SW 1271 (cell line): ENCODE measurements at places on chromosomes 2 and 18.

DNA sequence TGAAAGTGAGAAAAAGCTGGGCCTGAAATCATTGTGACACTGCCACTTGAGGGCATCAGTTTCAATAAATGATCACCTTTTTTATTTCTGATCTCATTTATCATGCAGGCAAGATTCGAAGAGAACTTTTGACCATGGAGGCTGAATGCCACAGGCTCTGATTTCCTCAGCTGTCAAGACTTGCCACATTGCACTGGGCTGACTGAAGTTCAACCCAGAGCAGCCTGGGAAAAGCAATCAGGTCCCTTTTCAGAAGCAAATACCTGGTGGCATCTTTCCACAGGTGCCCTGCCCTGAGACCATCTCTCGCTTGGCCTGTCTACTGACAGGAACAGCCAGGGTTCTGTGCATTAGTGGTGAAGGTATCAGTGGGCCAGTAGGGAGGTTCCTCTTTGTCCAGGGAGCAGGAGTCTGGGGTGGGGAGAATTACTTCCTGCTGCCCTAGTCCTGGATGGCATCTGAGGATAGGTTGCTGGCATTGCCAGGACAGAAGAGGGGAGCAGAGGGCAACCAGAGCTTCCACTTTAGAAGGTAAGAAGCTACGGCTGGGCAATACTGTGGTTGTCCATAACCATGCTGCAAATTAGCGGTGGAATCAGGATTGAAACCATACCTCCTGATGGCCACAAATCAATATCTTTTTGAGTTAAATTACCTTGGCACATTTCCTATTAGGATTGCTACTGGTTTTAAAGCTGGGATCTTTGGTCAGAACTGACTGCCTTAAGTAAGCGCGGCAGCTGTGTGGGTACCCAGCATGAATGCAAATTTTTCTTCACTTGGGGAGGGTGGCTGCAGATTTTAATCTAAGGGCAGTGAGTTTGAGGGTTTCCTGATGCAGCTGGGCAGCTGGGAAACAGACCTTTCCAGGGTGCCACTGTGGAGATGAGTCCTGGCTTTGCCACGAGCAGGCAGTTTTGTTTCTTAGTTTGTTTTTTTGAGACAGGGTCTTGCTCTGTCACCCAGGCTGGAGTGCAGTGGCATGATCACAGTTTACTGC lies 394.5 kb downstream of the ALK start:
- no peak for DNase-seq

GRCh38 chr2:72182547-72182946 lies 34.9 kb upstream of the CYP26B1 start:
- no peak for DNase-seq

- no peak for DNase-seq
These were observed 464.9 kb downstream of the PARD3B start for GRCh38 chr2:205010196-205010595.

DNA sequence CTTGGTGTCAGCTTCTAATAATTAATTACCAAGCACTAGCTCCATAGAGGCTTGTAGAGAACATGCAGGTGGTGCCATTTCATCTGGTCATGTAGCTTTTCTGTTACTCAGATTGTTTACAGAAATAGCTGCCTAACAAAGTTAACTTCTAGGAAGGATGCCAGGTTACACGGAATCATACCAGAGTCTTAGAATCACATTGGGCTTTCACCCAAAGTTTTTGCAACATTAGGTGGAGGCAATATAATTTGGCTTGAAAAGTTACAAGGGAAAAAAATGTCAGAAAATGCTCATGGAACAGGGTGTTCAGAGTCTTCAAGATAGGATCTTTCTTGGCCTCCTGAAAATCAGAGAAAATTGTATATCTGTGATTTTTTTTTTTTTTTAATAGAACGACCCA lies 135.6 kb downstream of the ARHGAP15 start:
- DNase-seq: no peak

GRCh38 chr18:7177116-7177744 lies 53.7 kb upstream of the LRRC30 start:
- no peak for DNase-seq

DNA sequence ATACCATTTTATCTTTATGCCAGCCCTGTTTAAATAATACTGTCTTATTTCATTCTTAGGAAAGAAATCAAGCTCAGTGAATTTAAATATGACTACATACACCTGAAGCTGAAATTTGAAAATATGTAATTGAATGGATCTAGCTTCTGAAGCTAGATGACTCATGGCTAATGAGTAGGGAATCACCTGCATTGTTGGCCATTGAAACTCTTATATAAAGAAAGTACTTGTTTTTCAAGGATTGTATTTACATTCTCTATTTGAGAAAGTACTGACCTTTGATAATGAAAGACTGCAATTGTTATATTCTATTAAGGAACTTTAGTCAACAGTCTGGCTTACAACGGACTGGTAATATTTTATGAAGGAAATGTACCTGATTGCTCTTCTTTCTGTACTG lies 346.7 kb upstream of the LRATD1 start:
- no peak for DNase-seq

DNA sequence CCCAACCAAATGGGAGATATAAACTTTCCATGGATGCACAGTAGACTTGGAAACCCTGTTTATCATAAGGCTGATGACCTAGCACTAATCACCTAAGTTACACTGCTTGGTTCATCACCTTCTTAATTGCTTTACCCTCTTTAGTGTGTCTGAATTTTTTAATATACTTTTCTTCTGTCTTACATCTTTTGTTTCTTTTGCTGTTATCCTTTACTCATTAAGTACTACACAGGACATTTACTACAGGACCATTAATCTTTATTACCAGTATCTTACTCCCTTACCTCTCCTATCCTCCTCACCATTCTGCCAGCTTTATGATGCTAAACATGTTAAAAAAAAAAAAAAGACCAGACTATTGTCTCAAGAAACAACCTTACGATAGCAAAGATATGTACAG lies 333.6 kb downstream of the KIAA1328 start:
- no peak for DNase-seq

DNA sequence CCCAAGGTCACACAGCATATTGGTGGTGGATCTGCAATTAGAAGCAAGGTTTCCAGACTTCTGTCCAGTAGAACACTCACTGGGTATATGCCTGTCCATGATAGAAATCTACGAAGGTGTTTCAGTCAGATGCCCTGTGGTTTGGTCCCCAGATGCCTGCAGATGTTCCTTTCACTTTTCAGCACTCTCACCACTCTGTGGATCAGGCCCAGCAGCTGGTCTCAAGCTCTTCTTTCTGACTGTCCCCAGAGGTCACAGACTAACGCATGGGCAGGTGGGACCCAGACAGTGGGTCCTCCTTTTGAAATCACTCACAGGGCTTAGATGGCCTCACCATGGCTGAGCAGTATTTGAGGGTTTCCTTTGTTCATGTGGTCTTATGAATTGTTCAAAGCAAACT lies 376.5 kb downstream of the ALK start:
- DNase-seq: no peak

DNA sequence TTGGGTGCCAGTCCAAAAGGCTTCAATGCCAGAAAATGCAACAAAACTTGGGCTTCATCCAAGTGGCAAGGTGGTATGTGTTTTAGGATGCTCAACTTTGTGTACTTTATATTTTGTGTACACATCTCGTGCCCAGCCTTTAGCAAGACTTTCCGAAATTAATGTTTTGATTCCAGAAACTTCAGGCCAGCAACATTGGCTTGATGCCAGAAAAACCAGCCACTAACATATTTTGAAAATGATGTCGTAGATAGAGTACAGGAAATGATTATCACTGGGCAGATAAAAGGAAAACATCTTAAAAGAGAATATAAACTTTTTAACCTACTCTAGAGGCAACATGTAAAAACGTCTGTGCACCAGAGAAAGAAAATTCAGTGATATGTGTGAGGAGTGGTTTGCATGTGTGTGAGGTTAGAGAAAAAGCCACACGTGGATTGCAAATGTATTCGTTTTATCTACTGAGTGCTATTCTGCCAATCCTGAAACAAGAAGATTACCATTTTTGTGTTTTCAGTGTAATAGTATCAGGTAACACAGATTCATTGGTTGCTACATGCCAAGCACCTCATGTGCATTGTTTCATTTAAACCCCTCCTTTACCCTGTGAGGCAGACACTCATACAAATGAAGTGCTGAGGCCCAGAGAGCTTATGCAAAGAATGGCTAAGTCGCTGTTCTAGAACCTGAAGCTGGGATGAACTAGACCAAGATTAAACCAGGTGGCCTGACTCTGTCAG lies 264.8 kb downstream of the C1D start:
- DNase-seq: no peak

- no peak for DNase-seq
These were observed 748 bp downstream of the FMNL2 start for GRCh38 chr2:152335726-152336118.

GRCh38 chr2:161578998-161579397 lies 45.2 kb upstream of the SLC4A10 start:
- no peak for DNase-seq

GRCh38 chr2:138365581-138365980 lies 136.0 kb upstream of the SPOPL start:
- no peak for DNase-seq

- no peak for DNase-seq
These were observed 5.6 kb upstream of the SERPINB11 start for GRCh38 chr18:63697097-63697660.
